M059J (cell line): ENCODE measurements at places on chromosomes 16 and 17. TPM values are rescaled to one million over a fixed set of nuclear protein-coding genes. Genes with fewer than 3 reads are reported as not detected.

INCA1 gene
- not detected in 2 replicates for total RNA-seq

CYBC1 gene
- total RNA-seq, result 45.1 and 55.5 TPM in 2 replicates

DNA sequence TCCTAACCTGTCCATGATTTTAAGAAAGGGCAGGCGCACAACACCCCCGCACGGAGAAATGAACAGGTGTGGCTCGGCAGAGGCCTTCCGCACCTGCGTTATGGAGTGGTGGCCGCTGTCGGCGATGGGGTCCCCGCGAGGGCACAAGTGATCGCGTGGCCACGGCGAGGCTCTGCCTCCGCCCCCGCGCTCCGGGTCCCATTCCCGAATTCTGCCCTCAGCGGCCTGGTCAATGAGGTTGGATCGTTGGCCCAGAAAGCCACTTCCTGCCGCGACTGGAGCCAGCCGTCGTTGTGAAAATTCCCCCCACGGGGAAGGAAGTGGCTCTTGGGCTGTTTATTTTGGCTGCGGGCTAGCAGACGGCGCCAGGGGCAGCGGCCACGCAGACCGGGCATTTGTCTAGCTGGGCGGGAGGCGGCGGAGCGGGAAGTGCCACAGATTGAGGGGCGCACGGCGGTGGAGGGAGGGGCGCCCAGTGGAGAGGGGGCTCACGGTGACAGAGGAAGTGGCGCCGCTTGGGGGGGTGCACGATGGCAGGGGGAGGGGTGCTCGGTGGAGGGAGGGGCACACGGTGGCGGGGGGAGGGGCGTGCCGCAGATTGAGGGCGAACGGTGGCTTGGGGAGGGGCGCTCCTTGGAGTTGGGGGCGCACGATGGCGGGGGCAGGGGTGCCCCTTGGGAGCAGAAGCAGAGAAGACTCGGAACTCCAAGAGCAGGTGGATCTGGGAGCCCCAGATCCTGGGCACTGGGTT, 25.0 kb downstream of the MRC2 start:
- DNase-seq, result peak; percentile 91

DNA sequence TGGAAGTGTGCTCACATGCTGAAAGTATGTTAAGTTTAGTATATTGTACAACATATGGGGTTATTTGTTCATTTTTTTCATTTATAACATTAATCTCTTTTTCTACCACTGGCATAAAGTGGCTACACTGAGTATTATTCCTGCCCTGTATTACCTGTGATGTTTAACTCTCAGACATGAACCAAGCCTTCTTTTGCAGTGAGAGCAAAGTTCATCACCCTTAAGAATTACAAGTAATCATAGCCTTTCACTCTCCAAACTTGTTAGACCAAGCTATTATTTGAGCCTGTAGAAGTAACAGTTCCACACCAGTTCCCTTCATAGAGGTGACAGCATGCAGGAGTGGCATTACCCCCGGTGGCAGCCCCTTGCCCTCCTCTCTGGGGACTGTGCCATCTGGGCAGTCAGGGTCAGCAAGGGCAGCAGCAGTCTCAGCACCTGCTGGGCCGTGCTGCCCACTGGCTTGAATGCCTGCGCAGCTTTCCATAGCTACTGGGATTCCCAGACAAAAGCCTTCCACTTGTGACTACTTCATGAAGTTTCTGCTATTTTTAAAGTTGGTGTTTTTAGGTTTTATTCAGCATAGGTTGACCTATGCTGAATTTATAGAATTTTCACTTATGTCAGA, 71.3 kb downstream of the TMC6 start:
- DNase-seq, result no peak
